Amygdala (tissue), 56 donors: ENCODE measurements at places on chromosomes 6 and 20.
A peak's percentile ranks its signal among the peaks of the same experiment; 100 is the strongest.

GRCh38 chr6:113570641-113571040 is 286.5 kb upstream of the MARCKS start:
- DNase-seq = no peak

GRCh38 chr6:10030942-10031537 is 383.8 kb downstream of the TFAP2A start:
- DNase-seq = no peak

DNA sequence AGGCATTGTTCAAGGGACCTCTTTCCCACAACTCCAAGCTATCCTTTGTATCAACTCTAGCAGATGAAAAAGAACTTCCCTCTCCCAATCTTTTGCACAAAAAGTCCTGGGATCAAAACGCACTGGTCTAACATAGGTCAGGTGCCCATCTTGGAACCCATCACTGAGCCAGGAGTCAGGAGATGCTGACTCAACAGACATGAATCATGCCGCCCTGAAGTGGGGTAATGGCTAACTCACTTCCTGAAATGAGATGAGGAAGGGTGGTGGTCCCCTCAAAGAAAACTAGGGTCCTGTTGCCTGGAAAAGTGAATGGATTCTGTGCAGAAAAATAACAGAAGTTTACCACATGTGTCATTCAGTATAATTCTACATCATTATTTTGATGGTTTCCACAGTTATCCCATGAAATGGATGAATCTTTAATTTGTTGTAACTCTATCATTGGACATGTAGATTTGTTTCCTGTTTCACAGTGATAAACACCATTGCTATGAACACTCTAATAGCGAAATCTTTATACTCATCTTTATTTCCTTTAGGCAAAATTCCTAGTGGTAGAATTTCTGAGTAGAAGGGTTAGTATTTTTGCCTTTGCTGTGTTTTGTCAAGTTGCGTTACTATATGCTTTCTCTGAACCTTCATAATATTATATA is 151.3 kb downstream of the SLC16A10 start:
- no peak for DNase-seq

DNA sequence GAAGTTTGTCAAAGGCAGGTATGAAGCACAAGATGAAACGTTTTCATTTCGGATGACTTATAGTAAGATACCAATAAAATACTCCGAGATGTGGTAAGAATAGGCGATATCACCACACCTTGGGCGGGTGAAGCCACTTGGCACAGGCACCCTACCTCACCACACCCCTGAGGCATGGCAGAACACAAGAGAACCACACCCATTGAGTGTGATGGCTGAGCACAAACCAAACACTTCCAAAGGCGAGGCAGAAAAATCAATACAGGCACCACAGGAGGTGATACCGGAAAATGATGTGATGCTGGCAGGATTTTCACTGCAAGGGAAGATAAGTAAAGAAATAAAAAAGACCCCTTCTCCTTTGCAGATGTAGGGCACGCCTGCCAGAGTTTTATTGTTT is 332.9 kb upstream of the PRDM1 start:
- no peak for DNase-seq

DNA sequence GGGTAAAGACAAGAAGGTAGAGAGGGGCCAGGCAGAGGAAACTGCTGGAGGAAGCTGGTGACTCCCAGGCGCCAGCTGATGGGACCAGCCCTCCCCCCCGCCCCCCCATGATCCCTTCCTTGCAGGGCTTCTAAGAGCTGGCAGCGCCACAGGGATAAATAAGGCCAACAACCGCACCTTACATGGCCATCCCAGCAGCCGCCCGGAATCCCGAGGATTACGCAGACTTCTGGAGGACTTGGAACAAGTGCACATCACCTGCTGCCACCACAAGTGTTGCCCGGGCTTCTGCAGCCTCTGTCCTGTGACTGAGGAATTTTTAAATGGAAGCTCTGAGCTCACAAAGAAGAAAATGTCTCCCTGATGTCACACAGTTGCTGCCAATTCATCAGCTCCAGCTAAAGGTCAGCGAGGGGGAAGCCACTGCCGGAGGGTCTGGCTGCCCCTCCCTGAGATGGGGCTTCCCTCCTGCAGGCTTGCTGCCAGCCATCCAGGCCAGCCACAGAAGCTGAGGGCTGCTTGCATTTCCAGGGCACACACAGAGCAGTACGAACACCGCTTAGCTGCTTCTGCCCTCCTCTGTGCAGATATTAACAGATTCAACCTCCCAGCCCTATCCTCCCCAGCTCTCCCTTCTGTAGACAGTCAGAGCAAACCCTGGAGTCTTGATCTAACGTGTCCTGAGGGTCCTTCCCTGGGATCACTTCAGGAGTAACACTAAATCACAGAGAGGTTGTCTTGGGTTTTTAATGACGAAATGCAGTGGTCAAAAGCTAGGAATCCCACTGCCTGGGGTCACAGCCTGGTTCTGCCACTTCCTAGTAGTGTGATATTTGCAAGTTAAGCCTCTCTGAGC is 38.6 kb upstream of the PIM1 start:
- DNase-seq = peak; percentile 68

GRCh38 chr20:37992802-37993409 is 40.4 kb downstream of the TTI1 start:
- DNase-seq = no peak

GRCh38 chr20:1163653-1164052 is 21.1 kb downstream of the TMEM74B start:
- DNase-seq = no peak

GRCh38 chr20:32606107-32606506 is 21.0 kb upstream of the NOL4L start:
- DNase-seq = no peak

DNA sequence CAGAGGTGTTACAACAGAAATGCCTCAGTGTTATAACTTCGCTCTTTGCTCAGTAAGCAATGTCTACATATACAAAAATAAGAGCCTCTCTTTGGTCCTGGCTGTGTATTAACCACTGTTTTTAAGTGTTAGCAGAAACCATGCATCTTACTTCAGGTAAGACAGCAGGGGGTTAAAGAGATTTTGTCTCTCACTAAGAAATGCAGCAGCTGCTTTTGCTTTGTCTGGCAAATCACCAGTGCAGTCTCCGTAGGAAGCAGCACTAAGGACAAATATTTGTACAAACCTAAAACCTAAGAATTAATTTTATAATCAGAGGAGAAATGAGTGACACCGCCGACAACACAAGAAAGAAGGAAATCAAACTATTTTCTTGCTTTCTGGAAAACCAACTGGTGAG is 758 bp downstream of the SMIM28 start:
- no peak for DNase-seq

DNA sequence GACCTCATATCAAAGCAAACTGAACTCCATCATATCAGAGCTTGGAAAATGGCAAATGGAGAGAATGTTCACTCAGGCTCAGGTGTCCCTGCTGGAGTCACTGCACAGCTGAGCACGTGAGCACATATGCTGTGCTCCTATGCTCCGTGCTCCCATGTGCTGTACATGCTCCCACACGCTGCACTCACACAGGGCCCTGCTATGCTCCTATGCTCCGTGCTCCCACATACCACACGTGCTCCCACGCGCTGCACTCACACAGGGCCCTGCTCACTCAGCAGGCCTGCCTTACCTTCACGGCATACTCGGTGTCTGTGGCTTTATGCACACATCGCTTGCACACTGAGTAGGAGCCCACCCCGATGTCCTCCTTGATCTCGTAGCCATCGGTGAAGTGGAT is 65.7 kb upstream of the MPC1 start:
- no peak for DNase-seq

DNA sequence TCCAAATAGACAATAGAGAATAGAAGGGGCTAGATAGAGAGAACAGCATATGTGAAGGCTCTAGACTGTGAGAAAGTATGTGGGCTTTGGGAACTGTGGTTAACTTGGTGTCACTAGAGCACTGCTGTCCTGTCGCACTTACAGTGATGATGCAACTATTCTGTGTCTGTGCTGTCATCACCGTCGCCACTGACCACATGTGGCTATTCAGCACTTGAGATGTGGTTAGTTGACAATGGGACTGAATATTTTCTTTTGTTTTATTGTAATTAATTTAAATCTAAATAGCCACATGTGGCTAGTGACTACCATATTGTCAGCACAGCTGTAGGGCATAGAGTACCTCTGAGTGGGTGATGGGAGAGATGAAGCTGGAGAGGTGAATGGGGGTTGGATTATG is 39.0 kb upstream of the IFNGR1 start:
- DNase-seq = no peak

- DNase-seq = no peak
Observed at GRCh38 chr6:129521946-129522345, 188.0 kb downstream of the ARHGAP18 start.

GRCh38 chr6:41466437-41466990 is 79.7 kb upstream of the FOXP4 start:
- no peak for DNase-seq

GRCh38 chr6:26296857-26297648 is 67.9 kb upstream of the BTN3A2 start:
- DNase-seq = no peak

GRCh38 chr20:11111191-11111590 is 437.4 kb upstream of the JAG1 start:
- no peak for DNase-seq

DNA sequence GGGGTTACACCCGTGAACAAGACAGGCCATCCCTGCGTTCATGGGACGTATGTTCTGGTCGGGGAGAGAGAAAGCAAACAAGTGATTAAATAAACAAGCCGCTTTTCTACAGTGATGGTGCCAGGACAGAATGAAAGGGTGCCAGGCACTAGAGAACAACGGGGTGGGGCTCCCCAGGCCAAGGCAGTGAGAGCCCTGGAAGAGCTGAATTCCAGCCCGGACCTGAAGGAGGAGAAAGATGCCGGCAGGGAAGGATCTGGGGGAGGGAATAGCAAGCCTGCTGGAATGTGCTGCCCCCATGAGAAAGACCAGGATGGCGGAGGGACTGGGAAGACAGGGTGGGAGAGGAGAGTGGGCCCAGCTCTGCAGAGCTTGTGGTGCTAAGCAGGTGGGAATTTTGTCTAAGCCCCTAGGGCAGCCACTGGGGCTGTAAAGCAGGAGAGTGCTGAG is 7.5 kb downstream of the SNAI1 start:
- no peak for DNase-seq

GRCh38 chr6:134289204-134289575 is 28.7 kb downstream of the SGK1 start:
- no peak for DNase-seq

DNA sequence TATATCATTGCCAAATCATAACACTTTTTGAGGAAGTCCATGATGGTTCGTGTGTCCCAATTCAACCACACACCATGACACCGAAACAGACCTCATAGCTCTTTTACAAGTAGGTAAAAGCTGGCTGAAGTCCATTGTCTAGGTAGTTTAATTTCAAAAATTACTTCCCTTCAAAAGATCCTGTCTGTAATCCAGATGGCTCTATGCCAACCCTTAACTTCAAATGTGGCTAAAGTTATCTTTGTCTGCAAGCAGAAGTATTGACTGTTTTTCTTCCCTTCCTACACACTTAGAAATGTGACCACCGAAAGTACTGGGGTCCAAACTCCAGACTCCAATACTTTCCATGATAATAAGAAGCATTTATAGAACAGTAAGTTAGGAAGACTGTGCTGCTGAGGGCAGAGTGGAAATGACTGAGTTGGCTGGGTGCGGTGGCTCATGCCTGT is 8.3 kb upstream of the TIAM2 start:
- DNase-seq = no peak

DNA sequence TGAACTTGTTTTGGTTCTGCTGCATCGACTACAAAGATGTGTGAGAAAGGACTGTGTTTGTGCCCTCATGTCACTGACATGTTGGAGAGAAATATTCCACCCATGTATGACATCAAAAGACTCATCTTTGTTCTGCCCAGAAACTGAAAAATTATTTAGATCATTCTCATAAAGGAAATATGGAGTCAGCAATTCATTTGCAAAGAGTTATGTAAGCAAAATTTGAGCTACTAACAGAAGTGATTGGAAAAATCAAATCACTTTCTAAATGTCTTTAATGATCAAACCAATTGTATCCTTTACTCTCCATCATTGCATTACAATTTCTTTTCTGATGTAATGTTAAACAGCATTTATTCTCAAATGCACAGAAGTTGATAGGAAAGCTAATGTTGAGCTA is 19.3 kb downstream of the ADAT2 start:
- DNase-seq = no peak

DNA sequence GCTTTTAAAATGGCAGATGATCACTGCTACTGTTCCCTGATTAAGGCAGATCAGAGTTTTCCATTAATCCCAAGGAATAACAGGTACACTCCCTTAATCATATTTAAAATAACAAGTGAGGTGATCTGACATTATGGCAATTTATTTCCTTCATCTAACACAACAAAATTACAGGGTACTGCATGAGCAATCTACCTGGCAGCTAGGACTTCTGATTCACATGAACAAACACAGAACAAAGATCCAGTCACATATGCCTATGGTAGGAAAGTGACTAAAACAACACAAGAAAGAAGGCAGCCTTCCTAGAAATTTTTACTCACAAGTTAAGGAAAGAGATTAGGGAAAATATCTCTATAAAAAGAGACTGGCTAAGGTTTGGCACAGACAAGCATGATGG is 33.2 kb downstream of the MAP7 start:
- DNase-seq = no peak

DNA sequence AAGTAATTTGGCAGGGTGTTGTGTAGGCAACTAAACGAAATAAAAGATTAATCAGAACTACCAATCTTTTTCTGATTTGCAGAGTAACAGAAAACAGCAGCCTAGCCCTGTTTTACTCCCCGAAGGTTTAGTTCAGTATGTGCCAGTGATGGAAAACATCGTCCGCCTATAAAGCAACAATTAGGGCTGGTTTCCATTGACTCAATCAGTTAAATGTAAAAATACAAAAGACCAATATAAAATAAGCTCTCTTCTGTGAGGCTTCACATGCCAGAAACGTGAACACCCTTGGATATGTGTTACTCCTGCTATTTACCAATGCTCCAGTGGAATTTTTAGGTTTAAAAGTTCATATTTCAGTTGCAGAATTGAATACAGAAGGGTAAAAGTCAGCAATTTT is 210.5 kb upstream of the RSPO3 start:
- DNase-seq = no peak

GRCh38 chr6:72787391-72788031 is 165.6 kb downstream of the KCNQ5 start:
- no peak for DNase-seq

DNA sequence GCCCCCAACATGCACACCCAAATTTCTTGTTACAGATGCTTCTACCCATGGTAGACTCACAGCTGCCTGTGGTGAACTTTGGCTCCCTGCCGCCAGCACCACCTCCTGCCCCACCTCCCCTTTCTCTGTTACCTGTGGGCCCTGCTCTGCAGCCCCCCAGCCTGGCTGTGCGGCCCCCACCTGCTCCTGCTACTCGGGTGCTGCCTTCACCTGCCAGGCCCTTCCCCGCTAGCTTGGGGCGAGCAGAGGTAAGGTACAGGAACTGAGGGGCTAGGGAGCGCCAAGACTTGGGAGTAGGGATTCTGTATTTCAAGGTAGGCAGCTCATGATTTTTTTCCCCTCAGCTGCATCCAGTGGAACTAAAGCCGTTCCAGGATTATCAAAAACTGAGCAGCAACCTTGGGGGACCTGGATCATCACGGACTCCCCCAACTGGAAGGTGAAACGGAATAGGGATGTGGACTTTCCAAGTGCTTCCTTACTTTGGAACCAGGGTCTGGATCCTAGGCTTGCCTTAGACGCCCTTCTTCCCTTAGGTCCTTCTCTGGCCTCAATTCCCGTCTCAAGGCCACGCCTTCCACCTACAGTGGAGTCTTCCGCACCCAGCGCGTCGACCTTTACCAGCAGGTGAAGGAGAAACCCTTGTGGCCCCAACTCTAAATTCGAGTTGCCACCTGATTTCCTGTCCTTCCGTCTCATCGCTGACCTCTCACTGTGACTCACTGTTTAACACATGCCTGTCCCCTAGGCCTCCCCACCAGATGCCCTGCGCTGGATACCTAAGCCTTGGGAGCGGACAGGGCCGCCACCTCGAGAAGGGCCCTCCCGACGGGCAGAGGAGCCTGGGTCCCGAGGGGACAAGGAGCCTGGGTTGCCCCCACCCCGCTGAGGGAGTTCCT is 15.5 kb downstream of the BAG6 start:
- no peak for DNase-seq
